Activated CD4-positive, alpha-beta T cell treated with anti-CD3 and anti-CD28 coated beads, Interleukin-2, amount 10 ng/mL, durations not matched to agents 7 days and 5 days (primary cell): ENCODE measurements at places on chromosomes 13 and 19. TPM values are rescaled to one million over a fixed set of nuclear protein-coding genes. Genes with fewer than 3 reads are reported as not detected.

TEAD2 gene
- total RNA-seq, result not detected

GRCh38 chr19:54133957-54134590 is 3.5 kb upstream of the CNOT3 start:
- no peak for DNase-seq
- H3K4me3 ChIP-seq, result no peak overlapping the region
- H3K27me3 ChIP-seq, result no peaks in the 10 kb centered on the region
- no peak overlapping the region for H3K27ac ChIP-seq

DNA sequence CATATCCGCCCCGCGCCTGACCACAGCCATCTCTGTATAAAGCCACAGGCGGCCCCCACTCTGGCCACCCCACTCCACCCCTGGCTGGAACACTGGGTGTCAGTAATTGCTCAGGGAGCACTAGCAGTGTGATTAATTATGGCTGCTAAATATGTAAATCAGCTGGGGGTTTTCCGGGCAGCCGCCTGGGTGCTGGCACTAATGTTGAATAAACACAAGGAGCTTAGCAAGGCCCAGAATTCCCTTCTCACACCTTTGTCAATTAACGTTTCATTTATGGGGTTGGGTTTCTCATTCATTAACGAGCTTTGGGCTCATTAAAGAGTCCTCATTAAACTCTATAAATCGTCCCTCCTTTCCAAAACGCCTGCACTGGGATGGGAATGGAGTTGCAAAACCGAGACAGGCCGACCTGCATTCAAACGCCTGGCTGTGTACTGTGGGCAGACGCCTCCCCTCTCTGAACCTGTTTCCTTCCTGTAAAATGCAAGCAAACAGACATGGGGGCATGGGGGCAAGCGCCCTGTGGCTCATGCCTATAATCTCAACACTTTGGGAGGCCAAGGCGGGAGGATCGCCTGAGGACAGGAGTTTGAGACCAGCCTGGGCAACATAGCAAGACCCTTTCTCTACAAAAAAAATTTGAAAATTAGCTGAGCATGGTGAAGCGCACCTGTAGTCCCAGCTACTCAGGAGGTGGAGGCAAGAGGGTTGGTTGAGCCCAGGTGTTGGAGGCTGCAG is 17.7 kb upstream of the OLFM2 start:
- H3K27ac ChIP-seq, result no peak overlapping the region
- H3K27me3 ChIP-seq, result no peaks in the 10 kb centered on the region
- DNase-seq, result no peak
- no peak overlapping the region for H3K4me3 ChIP-seq
- H3K36me3 ChIP-seq, result no peaks in the 10 kb centered on the region

DNA sequence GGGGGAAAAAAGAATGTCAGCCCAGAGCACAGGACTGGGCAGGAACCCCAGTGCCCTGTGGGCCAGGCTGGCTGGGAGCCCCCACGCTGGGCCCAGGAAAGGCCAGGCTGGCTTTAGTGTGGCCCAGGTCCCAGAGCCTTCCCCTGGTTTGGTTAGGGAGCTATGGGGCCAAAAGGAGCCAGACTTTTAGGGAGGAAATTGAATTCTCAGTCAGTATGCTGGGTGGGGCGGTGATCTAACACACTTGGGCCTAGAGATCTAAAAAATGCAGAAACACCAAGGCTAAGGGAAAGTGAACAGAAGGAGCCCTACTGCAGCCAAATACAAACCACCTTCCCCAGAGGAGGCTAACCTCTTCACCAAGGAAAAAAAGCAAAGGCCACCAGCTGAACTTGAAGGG is 137.5 kb downstream of the CRYL1 start:
- peaks cover 4% of the 10 kb centered on the region for H3K27me3 ChIP-seq
- peak overlapping the region; percentile 78 for H3K27ac ChIP-seq
- no peaks in the 10 kb centered on the region for H3K36me3 ChIP-seq
- H3K4me3 ChIP-seq, result no peak overlapping the region
- H3K4me1 ChIP-seq, result peaks cover 18% of the 10 kb centered on the region

- H3K4me1 ChIP-seq, result peaks cover 24% of the 10 kb centered on the region
- H3K4me3 ChIP-seq, result no peak overlapping the region
- no peak for DNase-seq
- no peak overlapping the region for H3K27ac ChIP-seq
- no peaks in the 10 kb centered on the region for H3K27me3 ChIP-seq
Observed at GRCh38 chr13:77002590-77003190, 10.8 kb downstream of the CLN5 start.
